ENCODE measurements at places on chromosomes 7 and 10. TPM values are rescaled to one million over a fixed set of nuclear protein-coding genes. Genes with fewer than 3 reads are reported as not detected.

The MDFIC gene
- 18.4 TPM for total RNA-seq

The ARF5 gene
- total RNA-seq = 196 TPM

The ARHGEF35 gene
- total RNA-seq = 15.7 TPM

The CYP3A5 gene
- not detected for total RNA-seq

The LAMTOR4 gene
- 41.7 TPM for total RNA-seq

The TMEM236 gene
- total RNA-seq = 0.28 TPM

The COL17A1 gene
- total RNA-seq = 3,130 TPM

The CTTNBP2 gene
- total RNA-seq = 8.0 TPM

The CACNB2 gene
- under 0.01 TPM for total RNA-seq

The NKX2-3 gene
- total RNA-seq = not detected

The GFRA1 gene
- total RNA-seq = 0.17 TPM

The LDB3 gene
- 0.13 TPM for total RNA-seq

The EVX1 gene
- not detected for total RNA-seq

The ACTR1A gene
- 138 TPM for total RNA-seq

The TMEM273 gene
- total RNA-seq = not detected

The GPR15LG gene
- 0.33 TPM for total RNA-seq

The VKORC1L1 gene
- total RNA-seq = 22.1 TPM

The NOS3 gene
- 4.7 TPM for total RNA-seq
